ENCODE measurements at places on chromosomes 12 and 14. TPM values are rescaled to one million over a fixed set of nuclear protein-coding genes. Genes with fewer than 3 reads are reported as not detected.

- H3K4me1 ChIP-seq = no peaks in the 10 kb centered on the region
- no peaks in the 10 kb centered on the region for H3K36me3 ChIP-seq
- H3K4me3 ChIP-seq = no peak overlapping the region
- peaks cover 24% of the 10 kb centered on the region for H3K27me3 ChIP-seq
- H3K27ac ChIP-seq = no peak overlapping the region
- no peak for DNase-seq
Observed at GRCh38 chr12:112573141-112573540, 154.4 kb downstream of the PTPN11 start.

DNA sequence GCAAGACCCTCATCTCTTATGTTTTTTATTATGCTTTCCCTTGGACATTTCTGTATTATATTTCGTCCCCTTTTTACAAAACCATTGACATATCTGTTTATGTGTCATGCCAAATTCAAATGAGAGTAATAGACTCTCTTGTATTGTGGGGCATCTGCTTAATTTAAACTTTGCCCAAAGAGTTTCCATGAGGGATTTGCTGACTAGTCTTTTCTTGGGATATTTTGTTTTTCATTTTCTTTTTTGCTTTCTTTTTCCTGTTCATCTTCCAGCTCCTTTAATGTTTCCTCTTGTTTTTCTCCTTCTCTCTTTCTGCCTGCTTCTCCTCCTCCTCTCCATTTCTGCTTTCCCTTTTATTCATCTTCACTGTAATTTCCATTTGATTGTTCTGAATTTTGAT lies 13.8 kb upstream of the ZNF26 start:
- no peak overlapping the region for H3K27ac ChIP-seq
- no peak for DNase-seq
- no peak overlapping the region for H3K4me3 ChIP-seq
- H3K36me3 ChIP-seq = peaks cover 31% of the 10 kb centered on the region

- H3K4me1 ChIP-seq = no peaks in the 10 kb centered on the region
- H3K27me3 ChIP-seq = no peaks in the 10 kb centered on the region
- no peaks in the 10 kb centered on the region for H3K36me3 ChIP-seq
Observed at GRCh38 chr14:99554757-99555531, 49.1 kb downstream of the CCDC85C start.

DNA sequence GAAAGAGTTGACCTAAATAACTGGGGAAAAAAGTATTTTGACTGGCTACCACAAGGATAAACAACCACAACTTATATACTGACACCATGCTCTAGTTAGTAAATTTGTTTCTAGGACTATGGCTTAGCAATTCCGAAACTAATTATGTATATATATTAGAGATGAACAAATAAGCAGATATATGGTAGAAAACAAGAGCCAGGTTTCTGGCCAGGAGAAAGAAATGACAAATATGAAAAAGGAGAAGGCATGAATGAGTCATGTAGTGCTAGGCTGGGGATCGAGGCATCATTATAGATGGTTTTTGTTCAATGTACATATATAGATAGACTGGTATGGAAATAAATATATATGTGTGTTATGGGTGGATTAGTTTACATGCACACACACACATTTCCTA lies 5.5 kb upstream of the LRRC74A start:
- no peak overlapping the region for H3K27ac ChIP-seq
- no peak overlapping the region for H3K4me3 ChIP-seq
- peaks cover 17% of the 10 kb centered on the region for H3K27me3 ChIP-seq
- no peaks in the 10 kb centered on the region for H3K4me1 ChIP-seq
- no peaks in the 10 kb centered on the region for H3K36me3 ChIP-seq

GRCh38 chr14:105091054-105091516 lies 25.9 kb upstream of the GPR132 start:
- H3K27me3 ChIP-seq = no peaks in the 10 kb centered on the region
- H3K36me3 ChIP-seq = no peaks in the 10 kb centered on the region
- no peak for DNase-seq

DNA sequence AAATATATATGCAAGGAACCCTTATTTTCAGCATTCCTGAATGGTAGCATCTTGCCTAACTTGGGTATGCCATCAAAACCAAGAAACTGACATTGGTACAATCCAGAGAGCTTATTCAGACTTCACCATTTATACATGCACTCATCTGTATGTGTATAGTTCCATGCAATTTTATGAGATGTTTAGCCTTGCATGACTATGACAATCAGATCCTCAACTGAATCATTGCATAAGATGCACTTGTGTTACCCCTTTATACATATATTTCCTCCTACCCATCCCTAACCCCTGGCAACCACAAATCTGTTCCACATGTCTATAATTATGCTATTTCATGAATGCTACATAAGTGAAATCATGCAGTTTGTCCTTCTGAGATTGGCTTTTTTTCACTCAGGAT lies 37.0 kb upstream of the PPFIBP1 start:
- H3K36me3 ChIP-seq = no peaks in the 10 kb centered on the region
- H3K27me3 ChIP-seq = peaks cover 6% of the 10 kb centered on the region
- no peak overlapping the region for H3K4me3 ChIP-seq
- no peak overlapping the region for H3K27ac ChIP-seq
- no peak for DNase-seq

DNA sequence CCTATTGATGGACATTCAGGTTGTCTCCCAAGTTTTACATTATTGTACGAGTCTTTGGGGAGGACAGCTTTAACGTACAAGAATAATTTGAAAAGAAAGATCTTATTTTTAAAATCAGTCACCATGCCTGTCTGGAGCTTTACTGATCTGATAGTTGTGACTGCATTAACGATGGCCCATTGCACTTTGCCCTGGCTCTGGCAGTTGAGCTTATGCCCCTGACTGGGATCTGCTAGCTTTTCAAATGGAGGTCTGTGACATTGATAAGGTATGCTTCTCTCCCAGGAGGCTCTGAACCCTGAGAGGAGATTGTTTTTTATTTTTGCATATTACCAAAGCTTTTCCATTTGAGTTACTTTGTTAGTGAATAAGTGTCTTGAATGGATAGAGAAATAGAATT lies 17.9 kb upstream of the RAB3IP start:
- H3K4me1 ChIP-seq = no peaks in the 10 kb centered on the region
- DNase-seq = no peak
- no peak overlapping the region for H3K4me3 ChIP-seq
- no peak overlapping the region for H3K27ac ChIP-seq
- no peaks in the 10 kb centered on the region for H3K36me3 ChIP-seq

TSPAN8 gene
- total RNA-seq = not detected

RNASE1 gene
- total RNA-seq = not detected

- H3K27me3 ChIP-seq = peaks cover 16% of the 10 kb centered on the region
- DNase-seq = no peak
- no peak overlapping the region for H3K27ac ChIP-seq
Observed at GRCh38 chr12:31597066-31597465, 6.1 kb upstream of the DENND5B start.

DNA sequence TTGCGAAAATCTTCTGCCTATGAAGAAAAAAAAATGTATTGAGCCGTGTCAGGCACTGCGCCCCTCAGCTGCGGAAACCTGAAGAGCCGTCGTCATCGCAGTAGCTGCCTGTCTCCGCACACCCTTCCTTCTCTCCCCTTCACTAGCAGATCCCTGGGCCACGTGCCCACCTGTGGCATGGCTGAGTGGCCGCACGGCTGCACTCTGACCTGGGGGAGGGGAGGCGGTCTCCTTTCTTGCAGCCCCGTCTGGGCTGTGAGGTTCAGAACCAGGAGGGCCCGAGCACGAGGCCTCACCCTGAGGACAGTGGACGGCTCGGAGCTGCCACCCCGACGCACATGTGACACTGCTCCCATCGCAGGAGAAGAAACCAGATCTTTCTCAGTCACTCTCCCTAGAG lies 24.9 kb downstream of the PGAM5 start:
- no peak overlapping the region for H3K4me3 ChIP-seq
- no peak overlapping the region for H3K27ac ChIP-seq
- no peak for DNase-seq
- H3K4me1 ChIP-seq = peaks cover 2% of the 10 kb centered on the region

DNA sequence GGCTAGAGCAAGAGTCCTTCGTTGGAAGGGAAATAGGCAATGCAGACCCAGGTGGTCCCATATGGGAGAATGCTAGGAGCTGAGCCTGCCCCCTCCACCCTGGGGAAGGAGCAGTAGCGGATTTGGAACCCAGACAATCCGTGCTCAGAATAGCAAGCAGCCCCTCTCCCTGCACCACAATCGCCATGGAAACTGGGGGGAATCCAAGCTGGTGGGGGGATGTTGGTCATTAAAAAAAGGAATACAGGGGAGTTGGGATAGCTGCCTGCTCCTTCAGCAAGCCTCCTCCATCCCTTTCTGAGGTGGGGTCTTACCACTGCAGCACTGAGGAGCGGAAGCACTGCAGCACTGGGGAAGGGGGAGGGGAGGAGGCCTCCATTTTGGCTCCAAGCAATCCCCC lies 2.9 kb downstream of the RND1 start:
- H3K36me3 ChIP-seq = no peaks in the 10 kb centered on the region
- H3K27ac ChIP-seq = no peak overlapping the region
- no peak overlapping the region for H3K4me3 ChIP-seq
- peaks cover 22% of the 10 kb centered on the region for H3K4me1 ChIP-seq
- DNase-seq = no peak

GDF3 gene
- not detected for total RNA-seq

Measured in natural killer cell treated with Interleukin-12 subunit alpha and Interleukin-12 subunit beta and Interleukin-15 and Interleukin-18, amount 100 ng/mL, for 72 hours (primary cell).